Fibroblast of skin of scalp (primary cell): ENCODE measurements at places on chromosomes 13 and 19.

DNA sequence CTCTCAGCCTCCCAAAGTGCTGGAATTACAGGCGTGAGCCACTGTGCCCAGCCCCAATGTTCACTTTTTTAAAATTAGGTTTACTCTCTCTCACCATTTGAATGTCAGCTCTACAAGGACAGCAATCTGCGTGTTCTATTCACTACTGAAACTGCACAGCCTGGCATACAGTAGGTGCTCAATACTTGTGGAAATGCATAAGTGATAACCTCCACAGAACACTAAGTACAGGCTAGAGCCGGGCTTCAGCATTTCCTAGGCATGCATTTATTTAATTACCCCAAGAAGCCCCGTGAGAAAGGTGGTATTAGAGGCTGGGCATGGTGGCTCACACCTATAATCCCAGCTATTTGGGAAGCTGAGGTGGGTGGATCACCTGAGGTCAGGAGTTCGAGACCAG is 33.1 kb upstream of the TNFAIP8L1 start:
- DNase-seq = no peak

DNA sequence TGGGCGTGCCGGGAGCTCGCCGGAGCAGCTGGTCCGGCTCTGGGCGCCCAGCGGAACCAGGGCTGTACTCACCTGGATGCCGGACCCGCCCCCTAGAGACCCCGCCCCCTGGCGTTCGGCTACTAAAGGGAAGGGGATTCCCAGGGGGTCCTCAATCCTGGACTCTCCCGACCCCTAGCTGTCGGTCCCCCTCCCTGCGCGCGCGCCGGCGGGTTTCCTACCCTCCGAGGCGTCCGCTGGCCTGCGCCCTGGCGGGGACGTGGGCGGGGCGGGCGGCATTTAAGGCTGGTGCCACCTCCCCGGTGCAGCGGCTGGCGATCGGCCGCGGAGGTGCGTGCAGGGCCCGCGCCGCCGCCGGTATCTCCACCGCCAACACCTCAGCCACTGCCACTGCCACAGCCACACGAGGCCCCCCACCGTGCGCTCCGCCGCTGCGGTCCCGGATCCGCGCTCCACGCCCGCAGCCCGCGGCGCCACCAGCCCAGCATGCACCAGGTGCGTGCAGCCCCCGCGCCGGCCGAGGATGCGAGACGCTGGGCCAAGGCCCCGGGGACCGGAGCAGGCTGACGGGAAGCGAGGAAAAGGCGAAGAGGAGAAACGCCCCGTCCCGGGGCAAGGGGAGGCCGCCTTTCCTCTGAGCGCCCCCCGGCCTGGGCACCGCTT is at the start of gene ATP12A:
ATP12A (plus strand) TSS at position 151 of the 663 bp plus-strand sequence; CDS start at position 487, 336 bp downstream.
- no peak for DNase-seq

DNA sequence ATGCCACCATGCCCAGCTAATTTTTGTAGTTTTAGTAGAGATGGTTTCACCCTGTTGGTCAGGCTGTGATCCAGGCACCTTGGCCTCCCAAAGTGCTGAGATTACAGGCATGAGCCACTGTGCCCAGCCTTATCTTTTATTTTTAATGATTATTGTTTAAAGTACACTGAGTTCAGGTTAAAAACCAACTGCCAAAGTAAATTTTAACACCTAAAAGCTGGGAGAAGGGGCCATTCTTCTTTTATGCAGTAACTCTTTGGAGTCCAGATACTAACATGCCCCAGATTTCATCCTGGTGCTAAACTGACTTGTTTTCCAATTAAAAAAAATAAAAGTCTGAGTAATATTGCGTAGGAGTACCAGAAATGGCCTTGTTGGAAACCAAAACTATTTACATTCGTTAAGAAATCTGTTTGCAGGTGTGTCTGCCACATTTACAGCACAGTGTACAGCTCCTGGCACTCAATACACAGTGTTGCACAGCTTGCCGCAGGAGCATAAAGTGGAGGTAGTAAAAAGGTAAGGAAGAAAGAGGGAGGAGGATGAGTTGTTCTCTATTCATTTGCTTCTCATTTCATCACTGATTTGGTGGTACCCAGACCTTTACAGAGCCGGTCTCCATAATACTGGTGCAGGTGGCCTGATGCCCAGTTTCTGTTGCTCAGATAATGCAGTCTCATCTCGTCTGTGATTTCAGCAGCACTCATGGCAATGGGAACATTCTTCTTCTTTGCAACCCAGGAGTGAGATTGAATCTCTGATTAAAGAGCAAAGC is 108.9 kb downstream of the PCCA start:
- no peak for DNase-seq

GRCh38 chr13:89695343-89696257 is 1651.9 kb upstream of the MIR17HG start:
- peak; percentile 14 for DNase-seq

DNA sequence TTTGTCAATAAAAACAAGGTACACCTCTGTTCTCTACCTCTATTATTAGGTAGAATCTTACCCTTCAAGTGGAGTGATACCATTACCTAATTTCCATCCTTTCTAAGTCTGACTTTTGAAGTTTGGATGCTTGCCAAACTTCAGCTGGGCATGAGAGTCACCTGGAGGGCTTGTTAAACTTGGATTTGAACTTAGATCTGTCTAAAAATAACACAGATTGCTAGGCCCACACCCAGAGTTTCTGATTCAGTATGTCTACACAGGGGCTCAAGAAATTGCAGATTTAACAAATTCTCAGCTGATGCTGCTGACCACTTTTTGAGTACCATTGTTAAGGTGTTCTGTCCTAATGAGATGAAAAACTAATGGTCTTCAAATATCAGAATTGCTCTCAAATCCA is 512.2 kb downstream of the LMO7 start:
- DNase-seq = no peak

- no peak for DNase-seq
Measured at GRCh38 chr13:40960716-40961115, 58.4 kb downstream of the ELF1 start.

GRCh38 chr13:74052402-74052928 is 81.7 kb downstream of the KLF12 start:
- no peak for DNase-seq

- no peak for DNase-seq
Measured at GRCh38 chr13:97423300-97424045, 10.5 kb upstream of the RAP2A start.

GRCh38 chr19:15464394-15465385 is at the start of gene RASAL3:
TSS of gene RASAL3 (minus strand) at chr19:15464544. CDS start at chr19:15464358, 186 bp downstream.
- DNase-seq = no peak

GRCh38 chr19:17889609-17890214 is 18.0 kb downstream of the SLC5A5 start:
- peak; percentile 55 for DNase-seq

DNA sequence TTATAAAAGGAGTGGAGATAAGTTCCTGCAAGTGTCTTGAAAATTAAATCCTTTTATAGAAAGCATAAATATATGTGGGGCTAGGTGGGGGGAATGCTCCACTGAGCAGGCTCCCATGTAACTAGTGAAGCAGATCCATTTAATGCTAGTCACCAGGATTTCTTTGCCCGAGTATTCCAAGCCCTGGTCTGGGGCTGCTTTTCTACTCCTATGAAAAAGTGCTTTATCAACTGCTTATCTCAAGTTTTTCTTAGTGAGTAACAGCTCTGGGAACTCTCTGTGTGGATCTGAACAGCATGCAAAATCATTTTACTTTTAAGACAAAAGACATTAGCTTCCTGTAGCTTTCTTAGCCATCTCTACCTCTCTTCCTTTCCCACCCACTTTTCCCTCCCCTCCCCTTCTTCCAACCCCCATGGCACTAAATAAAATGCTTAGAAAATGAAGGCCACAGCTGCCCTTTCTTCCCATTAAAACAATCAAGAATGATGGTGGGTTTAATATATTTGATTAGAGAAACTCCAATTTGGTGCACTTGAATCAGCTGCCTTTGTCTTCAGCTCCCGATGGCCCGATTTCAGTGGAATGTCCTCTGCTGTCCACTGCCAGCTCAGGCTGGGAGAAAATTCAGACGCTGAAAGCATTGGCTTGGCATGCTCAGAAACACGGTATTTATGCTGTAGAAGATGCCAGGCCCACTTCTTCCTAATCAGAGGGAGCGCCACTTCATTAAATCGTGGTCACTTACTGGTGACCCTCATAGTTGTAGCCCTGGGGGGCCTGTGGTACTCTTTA is 475.1 kb downstream of the FOXO1 start:
- DNase-seq = no peak

- DNase-seq = peak; percentile 44
Measured at GRCh38 chr13:43783820-43784219, 3.0 kb downstream of the ENOX1 start.
